ENCODE measurements at places on chromosomes 13 and 19.

- DNase-seq, result no peak
Observed at GRCh38 chr19:41744850-41745249, 10.5 kb upstream of the CEACAM6 start.

DNA sequence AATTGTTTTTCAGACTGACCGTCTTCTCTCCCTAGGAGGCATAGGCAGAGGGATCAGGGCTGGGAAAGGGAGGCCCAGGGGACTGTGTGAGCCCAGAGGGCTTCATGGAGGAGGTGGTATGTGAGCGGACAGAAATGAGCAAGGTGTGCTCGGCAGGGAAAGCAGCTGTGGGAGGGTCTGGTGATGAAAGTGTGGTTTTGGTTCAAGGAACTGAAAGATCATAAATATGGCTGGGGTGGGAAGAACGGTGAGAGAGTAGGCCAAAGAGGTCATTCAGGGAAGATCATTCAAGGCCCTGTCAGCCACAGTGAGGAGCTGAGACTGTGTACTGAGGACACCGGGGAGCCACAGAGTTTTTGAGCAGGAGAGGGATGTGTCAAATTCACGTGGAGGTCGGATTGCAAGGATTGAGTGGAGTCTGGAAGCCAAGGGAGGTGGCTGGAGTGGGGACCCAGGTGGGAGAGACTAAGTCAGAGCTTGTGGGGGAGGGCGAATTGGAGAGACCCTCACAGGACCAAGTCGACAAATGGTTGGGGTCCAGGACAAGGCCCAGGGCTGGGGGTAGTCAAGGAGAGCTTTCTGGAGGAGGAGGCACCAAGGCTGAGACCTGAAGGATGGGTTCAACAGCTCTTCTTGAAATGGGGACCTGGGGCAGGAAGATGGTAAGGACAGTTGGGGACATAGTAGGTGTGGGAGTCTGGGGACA lies 7.6 kb downstream of the PLD3 start:
- no peak for DNase-seq

- DNase-seq, result no peak
Observed at GRCh38 chr13:39847336-39847735, 191.9 kb downstream of the COG6 start.

DNA sequence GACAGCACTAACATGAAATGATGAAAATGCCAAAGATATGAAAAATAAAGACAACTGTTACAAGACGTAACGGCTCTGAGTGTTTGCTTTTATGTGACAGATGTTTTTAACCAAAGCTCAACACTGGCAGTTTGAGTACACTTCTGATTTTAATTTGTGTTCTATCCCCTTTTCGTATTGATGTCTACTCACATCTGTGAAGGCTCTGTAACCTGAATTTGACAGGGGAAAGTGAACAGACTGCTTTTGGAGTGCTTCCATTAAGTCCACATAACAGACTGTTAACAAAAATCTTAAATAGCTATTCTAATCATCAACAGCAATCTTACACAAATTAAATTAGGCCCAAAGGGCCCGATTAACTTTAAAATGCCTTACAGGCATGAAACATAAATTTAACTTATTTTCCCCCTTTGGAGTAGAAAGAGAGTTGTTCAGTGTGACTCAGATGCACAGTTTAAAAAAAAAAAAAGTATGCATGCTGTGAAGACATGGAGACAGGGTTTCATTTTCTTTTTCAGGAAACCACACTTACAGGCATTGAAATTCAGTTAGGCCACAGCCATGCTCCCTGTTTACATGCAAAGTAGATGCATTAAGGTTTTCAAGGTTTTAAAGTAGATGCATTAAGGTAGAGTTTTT lies 16.3 kb upstream of the RNASEH2B start:
- peak; percentile 49 for DNase-seq

- no peak for DNase-seq
Observed at GRCh38 chr13:110379358-110379757, 72.3 kb downstream of the COL4A2 start.

Data from CD4-positive, alpha-beta T cell treated with Interleukin-17A for 4 hours (primary cell).